KBM-7 (cell line): ENCODE measurements at places on chromosomes 2 and 18.

- DNase-seq, result no peak
Observed at GRCh38 chr18:49376046-49376445, 84.4 kb downstream of the DYM start.

DNA sequence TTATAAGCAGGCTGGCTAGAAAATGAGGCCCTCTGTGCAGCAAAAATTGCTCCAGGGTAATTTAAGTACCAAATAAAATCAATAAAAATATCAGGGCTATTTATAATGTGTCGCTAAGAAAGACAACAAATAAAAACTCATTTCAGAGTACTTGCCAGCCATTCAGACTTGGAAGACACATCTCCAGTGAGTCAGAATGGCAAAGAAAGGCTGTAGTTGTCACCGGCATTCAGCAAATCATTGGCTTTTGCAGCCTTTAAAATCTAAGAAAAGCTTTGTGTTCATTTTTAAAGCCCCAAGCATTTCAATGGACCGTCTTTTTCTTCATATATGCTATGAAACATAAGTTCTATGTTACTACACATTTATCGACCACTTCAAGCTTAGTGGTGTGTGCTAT, 141.1 kb upstream of the HNMT start:
- DNase-seq, result no peak

DNA sequence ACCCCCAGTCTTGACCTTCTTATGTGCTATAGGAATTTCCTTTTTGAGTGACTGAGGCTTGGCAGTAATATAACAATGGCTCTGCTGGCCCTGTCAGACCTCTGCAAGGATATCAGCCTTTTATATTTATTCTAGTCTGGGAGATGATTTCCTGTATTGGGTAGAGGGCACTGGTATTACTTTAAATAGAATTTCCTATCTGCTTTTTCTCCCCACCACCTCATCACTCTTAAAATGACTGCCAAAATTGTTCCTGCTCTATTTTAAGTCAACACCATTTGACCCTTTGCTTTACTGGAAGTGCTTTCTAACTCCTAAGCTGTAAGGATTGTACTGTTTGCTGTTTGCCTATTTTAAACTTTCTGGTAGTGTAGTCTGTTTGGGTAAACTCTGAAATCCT, 658.4 kb upstream of the FSHR start:
- no peak for DNase-seq

DNA sequence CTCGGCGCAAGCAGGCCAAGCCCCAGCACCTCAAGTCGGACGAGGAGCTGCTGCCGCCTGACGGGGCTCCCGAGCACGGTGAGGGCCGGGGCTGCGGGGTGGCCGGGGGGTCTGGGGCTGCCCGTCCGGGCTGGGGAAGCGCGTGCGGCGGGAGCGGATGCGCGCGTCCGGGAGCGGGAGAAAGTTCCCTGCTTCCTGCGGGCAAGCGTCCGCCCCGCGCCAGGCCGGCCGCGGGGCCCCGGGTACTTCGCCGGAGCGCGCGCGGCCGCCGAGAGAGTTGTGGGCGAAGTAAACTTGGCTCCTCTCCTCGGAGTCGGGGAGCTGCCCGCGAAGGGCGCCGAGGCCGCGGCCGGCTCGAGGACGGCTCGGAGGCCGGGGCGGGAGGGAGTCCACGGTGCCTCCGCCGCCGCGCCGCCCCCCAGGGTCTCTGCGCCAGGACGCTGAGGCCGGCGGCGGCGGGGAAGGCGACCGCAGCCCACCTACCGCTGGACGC, 707 bp downstream of the SALL3 start:
- no peak for DNase-seq

- no peak for DNase-seq
Observed at GRCh38 chr2:83650898-83651297, 808.2 kb downstream of the SUCLG1 start.

DNA sequence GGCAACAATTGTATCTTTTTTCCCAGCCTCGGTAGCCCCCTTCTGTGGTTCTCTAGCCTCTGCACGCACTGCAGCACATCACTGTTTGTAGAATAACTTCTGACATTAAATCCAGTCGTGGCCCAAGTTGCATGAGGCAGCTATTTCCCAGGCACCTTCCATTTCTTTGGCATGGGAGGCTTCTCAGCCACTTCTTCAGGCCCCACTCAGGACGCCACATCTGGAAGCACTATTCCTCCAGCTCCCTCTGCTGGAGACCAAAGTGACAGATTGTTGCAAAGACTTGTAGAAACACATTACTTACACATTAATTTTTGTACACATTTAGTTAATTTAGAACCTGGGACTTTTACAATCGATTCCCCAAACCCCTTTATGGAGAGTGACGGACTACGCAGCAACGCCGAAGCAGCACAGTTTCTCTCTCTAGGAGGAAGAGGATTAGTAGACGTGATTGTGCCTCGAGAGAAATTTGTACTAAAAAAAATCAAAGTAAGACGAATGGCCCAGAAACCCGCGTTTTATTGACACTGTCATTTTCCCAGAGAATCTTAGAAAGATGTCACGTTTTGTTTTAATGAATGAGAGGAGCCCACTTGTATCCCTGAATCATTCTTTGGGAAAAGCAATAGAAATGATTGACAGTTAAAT, 57.8 kb upstream of the RGPD5 start:
- DNase-seq, result peak; percentile 46

DNA sequence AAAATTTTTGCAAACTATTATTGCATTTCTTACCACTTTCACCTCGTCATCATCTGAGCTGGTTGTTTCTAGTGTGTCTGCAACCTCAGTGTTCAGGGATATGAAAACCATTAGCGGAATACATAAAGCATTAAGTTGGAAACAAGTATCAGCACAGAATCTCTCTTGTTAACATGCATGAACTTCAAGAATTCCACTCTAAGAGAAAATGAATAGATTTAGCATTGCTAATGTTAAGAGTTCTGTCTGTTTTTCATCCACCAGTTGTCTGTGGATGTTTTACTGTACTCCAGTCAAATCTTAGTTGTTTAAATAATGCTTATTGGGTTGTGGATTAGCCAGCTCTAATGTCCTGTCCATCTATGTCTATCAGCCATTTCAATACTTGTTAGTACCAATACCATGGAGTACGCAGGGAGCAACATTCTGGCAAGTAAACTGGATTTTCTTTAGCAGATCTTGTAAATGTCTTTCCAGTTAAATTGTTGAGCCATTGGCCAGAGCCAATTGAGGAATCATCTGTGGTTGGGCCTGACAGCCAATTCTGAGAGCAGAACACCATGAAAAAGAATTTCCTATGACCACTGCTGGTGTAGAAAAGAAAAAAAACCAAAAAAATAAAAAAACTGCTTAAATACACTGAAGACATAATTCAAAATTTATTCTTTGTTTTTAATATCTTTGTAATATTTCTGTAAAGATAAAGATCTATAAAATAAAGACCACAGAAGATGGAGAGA, 82.5 kb downstream of the SLC8A1 start:
- no peak for DNase-seq

- DNase-seq, result no peak
Observed at GRCh38 chr2:161997916-161998471, 76.0 kb downstream of the DPP4 start.

GRCh38 chr2:86219896-86220295, 20.6 kb downstream of the MRPL35 start:
- no peak for DNase-seq

GRCh38 chr2:220641137-220641536, 931.0 kb downstream of the EPHA4 start:
- no peak for DNase-seq

GRCh38 chr2:97970293-97971060, 25.3 kb downstream of the TMEM131 start:
- no peak for DNase-seq

DNA sequence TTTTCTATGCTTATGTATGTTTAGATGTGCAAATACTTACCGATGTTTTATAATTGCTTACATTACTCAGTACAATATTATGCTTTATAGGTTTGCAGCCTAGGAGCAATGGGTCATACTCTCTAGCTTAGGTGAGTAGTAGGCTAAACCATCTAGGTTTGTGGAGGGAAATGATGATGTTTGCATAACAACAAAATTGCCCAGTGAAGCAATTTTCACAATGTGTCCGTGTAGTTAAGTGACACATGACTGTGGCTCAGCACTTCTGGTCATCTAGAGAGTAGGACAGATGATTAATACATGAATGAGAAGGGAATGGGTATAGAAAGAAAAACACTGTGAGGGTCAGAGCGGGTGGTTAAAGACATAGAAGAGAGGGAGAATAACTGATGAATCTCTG, 2116.2 kb upstream of the PIK3C3 start:
- no peak for DNase-seq

- DNase-seq, result no peak
Observed at GRCh38 chr18:61921621-61922235, 28.9 kb upstream of the RNF152 start.

GRCh38 chr18:35051641-35052377, 10.6 kb downstream of the MAPRE2 start:
- DNase-seq, result no peak

DNA sequence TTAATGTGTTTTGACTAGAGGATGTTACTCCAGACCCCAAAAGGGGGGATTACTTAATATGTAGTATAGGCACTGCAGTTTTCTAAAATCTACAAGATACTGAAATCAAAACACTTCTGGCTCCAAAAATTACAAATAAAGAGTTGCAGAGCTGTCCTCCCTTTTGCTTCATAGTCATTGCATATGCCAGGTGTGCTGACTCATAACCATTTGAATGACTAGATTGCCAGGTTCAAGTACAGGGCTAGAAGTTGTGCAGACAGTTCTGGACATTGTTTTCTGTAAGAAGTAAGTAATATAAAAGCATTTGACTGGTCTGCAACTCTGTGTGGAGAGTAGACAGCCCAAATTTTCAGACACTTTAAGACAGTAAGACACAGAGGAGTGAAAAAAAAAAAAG, 6.7 kb downstream of the CWC22 start:
- no peak for DNase-seq

DNA sequence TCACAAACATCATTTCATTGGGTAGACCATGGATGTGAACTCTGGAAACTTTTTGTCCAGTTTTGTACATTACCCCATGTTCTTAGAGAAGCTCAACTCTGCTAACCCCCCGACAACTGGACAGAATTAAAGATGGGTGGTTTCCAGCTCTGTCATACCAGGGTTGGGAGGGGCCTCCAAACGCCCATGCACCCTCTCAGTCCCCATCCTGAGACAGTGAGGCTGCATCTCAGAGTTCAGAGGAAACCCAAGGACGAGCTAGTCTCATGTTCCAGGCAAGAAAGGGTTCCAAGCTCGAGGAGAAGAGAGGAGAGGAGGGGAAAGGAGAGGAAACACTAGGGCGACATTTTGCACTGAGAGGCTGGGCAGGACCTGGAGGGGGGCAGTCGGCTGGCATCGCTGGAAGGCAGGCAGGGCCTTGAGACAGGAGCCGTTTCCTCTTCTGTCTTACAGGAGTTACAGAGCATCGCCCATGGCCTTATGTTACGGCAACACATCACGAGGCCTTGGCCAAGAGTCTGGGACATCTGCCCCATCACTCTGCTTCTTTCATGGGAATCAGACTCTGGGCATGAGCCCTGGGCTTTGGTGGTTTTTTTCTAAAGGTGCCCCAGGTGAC, 16.4 kb downstream of the MAL start:
- DNase-seq, result no peak

GRCh38 chr18:475202-476031, 25.1 kb downstream of the COLEC12 start:
- no peak for DNase-seq

GRCh38 chr18:10441472-10441871, 13.0 kb upstream of the APCDD1 start:
- no peak for DNase-seq

- DNase-seq, result no peak
Observed at GRCh38 chr2:236545248-236545658, 24.4 kb upstream of the ACKR3 start.

GRCh38 chr2:144942516-144943256, 422.8 kb upstream of the ZEB2 start:
- DNase-seq, result no peak

DNA sequence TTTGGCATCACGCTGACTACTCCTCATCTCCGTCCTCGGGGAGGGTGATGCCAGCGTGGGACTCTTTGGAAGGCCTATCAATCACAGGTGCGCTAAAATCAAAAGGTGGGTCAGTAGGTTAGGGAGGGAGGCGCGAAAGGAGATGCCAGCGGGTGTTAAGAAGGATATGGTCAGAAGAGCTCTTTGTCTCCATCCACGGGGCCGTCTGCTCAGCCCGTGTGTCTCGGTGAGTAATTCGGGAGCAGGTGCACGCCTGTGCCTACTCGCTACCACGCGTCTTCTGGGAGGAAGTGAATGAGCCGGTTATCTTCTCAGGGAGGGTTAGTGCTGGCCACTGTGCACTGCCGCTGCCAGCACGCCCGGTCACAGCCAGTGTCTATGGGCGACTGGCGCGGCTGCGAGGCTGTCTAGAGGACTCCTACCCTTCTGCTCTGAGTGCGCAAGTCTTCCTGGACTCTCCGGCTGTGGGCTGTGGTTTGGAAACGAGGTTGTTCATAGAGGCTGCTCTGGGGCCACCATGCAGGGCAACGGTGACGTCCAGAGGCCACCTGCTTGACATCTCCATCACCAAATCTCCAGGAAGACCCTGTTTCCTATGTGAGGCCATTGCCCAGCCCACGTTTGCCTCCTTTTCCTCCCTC, 153.4 kb downstream of the MBP start:
- DNase-seq, result no peak

DNA sequence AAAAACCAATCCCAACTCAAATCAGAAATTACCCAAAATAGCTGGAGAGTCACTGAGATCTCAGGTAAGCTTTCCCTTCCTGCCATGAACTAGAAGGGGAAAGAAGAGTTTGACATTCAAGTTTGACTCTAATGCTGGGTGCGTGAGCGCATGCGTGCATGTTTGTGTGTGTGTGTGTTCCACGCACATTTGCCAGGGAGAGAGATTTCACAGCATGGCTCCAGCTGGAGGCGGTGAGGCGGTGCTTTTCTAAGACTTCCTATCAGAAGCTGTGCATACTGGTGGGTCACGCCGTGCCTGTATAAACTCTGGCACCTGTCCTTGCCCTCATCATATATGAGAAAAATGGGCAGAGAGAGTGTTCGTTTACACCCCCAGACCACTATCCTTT, 116.2 kb downstream of the MSH2 start:
- no peak for DNase-seq

- no peak for DNase-seq
Observed at GRCh38 chr2:121293450-121294325, 8.7 kb upstream of the TFCP2L1 start.

- no peak for DNase-seq
Observed at GRCh38 chr2:39571111-39571731, 94.5 kb upstream of the TMEM178A start.

DNA sequence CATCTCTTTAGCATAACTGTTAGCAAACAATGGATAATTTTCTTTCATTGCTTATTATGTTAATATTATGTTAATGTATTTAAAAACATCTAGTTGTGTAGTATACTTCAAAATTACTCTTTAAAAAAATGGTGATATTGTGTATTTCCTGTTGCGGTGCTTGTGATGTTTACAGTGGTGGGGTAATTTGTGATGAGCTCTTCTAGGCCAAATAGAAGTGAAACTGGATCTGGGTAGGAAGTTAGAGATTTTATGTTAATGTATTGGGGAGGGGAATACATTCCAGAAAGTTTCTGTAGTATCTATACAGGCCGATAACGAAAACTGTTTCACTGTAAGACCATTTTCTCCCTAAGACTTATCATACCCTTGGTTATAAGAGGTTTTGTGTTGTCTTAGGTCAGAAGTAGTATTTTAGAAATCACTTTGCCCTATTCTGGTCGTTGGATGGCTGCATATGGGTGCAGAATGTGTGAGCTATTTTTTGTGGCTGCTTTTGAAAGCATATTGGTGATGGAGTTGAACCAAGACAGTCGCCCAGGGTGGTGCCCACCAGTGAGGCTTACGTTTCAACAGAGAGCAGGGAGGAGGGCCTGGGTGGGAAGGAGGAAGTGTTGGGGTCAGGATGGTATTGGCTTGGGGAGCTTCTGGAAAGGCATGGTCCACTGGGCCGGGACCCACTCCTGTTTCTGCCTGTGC, 5.8 kb downstream of the TSHZ1 start:
- DNase-seq, result no peak
